ENCODE measurements at places on chromosomes 5 and 9. TPM values are rescaled to one million over a fixed set of nuclear protein-coding genes. Genes with fewer than 3 reads are reported as not detected.
A peak's percentile ranks its signal among the peaks of the same experiment; 100 is the strongest.

The INSYN2B gene
- total RNA-seq: 12.5 TPM

The SLCO6A1 gene
- total RNA-seq: under 0.01 TPM

The LMX1B gene
- not detected for total RNA-seq

The SLC6A3 gene
- total RNA-seq: not detected

The SPINK13 gene
- not detected for total RNA-seq

The CER1 gene
- not detected for total RNA-seq

The RMRP gene
- total RNA-seq: 163,599 TPM

GRCh38 chr9:109792951-109793546, 13.1 kb downstream of the PALM2AKAP2 start:
- peak; percentile 93 for DNase-seq

DNA sequence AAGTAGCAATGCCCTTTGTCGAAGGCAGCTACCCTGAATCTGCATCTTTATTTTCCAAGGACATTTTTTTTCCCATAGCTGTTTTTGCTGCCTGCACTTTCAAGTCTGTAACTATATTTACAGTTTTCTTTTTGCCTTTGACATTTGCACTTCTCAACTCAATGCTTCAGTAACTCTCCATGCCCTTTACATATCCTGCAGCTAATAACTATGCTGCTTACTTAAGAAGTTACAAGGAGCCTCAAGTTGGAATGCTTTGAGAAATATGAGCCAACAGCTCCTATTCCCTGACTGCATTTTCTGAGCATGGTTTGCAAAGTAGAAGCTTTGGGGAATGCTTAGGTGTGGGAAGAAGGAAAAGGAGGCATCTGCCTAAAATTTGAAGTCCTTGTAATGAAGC, 194.8 kb upstream of the TRPC7 start:
- DNase-seq: peak; percentile 11

- DNase-seq: no peak
These were observed 727.9 kb upstream of the PTPRD start for GRCh38 chr9:11340654-11341053.

DNA sequence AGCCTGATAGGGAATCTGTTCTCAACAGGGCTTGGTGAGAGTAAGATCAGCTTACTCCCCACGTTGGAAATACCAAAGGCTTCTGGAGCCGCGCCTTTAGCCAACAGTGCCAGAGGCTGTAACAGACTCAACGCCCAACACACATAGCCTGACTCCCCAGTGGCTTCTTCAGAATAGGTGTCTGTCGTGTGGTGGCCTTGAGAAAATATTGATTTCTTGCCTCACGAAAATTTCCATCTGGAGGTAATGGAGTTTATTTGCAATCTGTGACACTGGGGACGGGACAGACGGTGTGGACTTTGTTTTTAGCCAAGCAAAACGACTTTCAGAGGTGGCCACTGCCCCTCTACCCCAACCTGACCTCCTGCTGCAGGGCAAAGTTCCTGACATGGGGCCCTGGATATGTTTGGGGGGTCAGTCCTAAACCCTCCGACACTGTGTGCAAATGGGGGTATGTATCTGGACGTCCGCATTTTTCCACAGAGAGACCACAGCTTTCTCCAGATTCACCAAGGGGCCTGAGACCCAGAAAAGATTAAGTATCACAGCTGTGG, 189.3 kb downstream of the CDK5RAP2 start:
- no peak for DNase-seq

DNA sequence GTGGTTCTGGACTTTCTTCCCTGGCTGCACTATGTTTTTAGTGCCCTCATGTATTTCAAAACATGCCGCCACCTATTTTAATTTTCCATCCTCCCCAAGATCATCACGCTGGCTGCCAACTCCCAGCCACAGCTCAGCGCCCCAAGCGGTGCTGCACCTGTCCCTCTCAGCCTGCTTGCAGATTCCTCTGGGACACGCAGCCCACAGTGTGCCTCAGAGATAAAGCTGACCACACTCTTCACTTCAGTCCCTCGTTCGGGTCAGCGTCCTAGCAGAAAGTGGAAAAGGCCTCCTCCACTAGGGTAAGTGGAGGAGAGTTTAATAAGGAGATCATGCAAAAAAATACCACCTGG, 56.2 kb upstream of the CKS2 start:
- no peak for DNase-seq

GRCh38 chr5:126818736-126819135, 41.8 kb downstream of the LMNB1 start:
- DNase-seq: no peak

DNA sequence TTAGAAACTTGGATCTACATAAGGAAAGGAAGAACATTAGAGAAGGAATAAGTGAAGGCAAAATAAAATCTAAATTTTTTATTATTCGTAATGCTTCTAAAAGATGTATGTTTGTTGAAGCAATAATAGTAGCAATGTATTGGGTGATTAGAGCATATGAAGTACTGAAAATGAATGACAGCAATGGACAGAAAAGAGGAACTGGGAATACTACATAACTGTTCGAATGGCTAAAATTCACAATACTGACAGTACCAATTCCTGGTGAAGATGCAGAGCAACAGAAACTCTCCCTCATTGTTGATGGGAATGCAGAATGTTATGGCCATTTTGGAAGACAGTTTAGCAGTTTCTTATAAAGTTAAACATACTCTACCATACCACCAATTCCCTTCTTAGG, 177.3 kb upstream of the SPEF2 start:
- DNase-seq: no peak

- no peak for DNase-seq
These were observed 146.5 kb downstream of the NSG2 start for GRCh38 chr5:174191850-174192655.

GRCh38 chr5:161897033-161897432, 49.1 kb downstream of the GABRA1 start:
- no peak for DNase-seq

GRCh38 chr9:110114086-110114858, 93.7 kb downstream of the C9orf152 start:
- DNase-seq: no peak

DNA sequence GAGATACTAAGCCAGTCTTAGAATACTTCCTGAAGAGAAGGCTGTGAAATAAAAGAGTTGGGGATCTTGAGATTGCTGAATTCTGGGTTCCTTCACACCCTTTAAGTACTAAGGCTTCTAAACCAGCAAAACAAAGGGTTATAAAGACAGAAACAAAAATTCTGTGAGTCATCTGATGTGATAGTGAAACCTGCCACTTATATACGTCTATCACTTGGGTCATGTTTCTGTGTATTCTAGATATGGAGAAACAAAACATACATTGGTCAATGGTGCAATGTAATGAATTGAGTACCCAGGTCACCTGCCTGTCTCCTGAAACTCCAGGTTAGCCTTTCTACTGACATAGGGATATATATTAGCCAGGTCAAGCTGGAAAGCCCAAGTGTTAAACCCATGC, 319.3 kb upstream of the GRAMD2B start:
- DNase-seq: no peak

DNA sequence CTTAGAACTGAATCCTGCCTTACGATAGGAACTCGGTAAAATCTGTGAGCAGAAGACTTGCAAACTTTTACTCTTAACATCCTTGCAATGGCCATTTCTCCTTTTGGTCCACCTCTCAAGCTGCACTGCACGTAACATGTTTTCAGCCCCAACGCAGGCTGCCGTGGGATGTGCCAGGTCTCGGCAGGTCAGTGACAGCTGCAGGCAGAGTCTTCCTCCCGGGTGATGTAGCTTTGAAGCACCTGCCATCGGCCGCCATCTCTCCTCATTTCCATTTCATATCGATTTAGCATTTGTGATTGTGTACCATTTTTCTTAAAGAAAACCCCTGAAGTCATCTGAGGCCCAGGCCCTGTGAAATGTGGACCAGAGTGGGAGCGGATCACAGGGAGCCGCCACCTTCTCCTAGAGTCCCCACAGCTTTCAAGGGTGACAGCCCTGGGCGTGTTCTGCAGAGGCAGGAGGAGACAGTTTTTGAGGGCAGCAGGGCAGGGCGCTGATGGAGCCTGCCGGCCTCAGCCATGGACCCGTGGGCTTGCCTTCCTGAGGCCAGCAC, 25.8 kb upstream of the LPCAT1 start:
- no peak for DNase-seq

GRCh38 chr9:28770226-28770625, 1196.9 kb upstream of the C9orf72 start:
- no peak for DNase-seq

- DNase-seq: peak; percentile 16
These were observed 146.3 kb downstream of the SNCAIP start for GRCh38 chr5:122458278-122458872.

DNA sequence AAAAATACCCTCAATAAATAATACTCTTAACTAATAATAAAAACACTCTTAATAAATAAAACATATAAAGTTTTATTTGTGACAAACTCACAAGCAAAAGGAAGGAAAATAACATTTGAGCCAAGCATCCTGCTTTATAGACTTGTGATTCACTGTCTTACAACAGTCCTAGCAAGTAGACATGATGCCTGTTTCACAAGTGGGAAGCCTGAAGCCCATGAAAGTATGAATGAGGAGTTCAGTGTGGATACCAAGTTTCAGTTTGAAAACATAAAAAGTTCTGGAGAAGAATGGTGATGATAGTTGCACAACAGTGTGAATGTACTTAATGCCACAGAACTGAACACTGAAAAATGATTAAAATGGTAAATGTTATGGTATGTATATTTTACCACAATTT, 10.9 kb downstream of the HABP4 start:
- DNase-seq: peak; percentile 85

- no peak for DNase-seq
These were observed 125.5 kb upstream of the NFIL3 start for GRCh38 chr9:91549177-91549576.

DNA sequence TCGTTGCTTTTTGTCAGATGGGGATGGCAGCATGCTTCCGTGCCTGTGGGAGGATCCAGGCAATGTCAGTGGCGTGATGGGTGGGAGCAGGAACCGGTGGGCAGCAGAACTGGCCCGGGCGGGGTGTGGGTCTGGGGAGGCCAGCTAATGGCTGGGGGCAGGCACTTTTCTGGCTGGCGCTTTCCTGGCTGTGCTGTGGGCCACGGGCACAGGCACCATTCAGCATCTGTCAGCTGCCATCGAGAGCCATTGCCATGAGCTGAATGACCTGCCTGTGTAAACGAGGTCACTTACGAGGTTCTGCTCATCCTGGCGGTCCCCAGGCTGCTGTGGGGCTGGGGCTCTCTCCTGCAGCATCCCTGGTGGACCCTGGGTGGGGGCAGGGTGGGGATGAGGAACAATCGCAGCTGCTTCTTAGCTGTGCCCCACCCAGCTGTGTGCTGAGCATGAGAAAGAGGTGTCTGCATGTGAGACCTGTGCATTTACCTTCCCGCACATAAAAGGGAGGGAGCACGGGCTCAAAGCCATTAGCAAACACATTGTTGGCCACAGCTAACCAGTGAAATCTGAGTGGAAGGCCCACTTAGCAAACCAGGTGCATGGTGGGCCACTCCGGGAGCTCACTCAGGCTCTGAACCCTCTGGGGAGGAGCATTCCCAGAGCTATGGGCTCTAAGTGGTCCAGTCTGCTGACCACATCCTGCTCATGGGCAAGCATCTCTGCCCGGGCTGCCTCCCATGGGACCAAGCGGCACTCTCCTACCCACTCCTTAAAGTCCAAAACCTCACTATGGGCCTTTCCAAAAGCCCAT, 41.3 kb upstream of the OLFM1 start:
- DNase-seq: no peak

- no peak for DNase-seq
These were observed 3.5 kb downstream of the ENDOG start for GRCh38 chr9:128821584-128822406.

All from fibroblast of villous mesenchyme (primary cell).